Stimulated activated CD8-positive, alpha-beta memory T cell treated with anti-CD3 and anti-CD28 coated beads, Interleukin-15, amount 100 ng/mL, for 24 hours (primary cell): ENCODE measurements at places on chromosomes 2 and 18.

GRCh38 chr2:138767101-138767500 is 13.1 kb downstream of the NXPH2 start:
- no peak for DNase-seq

DNA sequence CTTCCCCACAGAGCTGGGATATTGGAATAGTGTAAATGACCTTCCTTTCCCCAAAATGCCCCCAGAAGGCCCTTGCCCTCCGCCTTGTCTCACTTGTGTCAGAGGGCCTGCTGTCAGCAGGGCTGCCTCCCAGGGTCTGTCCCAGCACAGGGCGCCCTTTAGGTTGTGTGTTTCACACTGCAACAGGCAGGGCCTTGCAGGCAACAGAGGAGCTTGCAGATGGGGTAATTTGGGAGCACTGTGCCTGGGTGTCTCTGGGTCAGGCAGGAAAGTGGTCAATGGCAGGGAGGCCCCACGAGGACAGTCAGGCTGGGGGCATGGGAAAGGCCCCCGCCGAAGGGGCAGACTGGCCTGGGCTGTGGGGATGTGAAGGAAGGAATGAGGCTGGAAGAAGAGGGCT is 130.7 kb downstream of the ASB1 start:
- DNase-seq: no peak

- no peak for DNase-seq
Observed at GRCh38 chr2:241314226-241315092, 1.0 kb downstream of the HDLBP start.

DNA sequence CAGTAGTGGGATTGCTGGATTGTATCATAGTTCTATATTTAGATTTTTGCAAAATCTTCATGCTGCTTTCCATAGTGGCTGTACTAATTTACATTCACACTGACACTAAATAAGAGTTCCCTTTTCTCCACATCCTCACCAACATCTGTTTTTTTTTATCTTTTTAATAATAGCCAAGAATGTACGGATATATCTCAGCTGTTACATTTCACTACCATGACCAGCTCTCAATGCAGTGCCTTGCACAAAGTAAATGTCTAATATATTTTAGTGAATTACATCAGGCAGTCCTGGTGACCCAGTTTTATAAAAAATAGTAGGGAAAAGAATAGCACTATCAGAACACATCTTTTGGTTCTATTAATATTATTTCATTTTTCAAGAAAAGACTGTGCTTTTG is 161.8 kb downstream of the LNPK start:
- DNase-seq: no peak

- DNase-seq: no peak
Observed at GRCh38 chr2:74010087-74010541, 25.4 kb downstream of the TET3 start.

GRCh38 chr18:80103231-80103630 is 5.8 kb upstream of the ADNP2 start:
- DNase-seq: no peak

- DNase-seq: no peak
Observed at GRCh38 chr2:108215794-108216211, 24.0 kb upstream of the SULT1C3 start.

DNA sequence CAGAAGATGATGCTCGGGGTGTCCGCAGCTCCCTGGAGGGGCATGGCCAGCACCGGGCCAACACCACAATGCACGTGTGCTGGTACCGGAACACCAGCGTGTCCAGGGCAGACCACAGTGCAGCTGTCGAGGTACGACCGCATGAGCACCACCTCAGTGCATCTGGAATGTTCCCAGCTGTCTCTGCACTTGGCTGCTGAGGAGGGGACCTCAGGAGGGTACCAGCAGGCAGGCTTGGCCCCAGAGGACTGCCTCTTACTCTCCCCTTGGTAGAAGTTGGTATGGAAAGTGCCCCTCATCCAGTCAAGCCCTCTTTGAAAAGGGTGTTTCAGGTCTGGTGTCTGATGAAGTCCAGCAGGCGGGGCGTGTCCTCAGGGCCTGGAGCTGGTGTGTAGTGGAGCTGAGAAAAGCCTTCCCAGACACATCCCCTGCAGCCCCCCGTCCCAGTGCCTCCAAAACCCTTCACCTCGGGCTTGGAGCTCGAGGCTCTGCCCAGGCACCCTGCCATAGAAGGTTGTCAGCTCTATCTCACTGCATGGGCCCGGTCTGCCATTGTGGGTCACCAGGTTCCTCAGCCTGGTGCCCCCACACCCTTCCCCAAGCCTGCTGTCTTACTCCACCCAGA is 16.7 kb downstream of the STK25 start:
- no peak for DNase-seq

GRCh38 chr2:237501892-237502513 is 15.0 kb downstream of the MLPH start:
- DNase-seq: no peak
